Kidney epithelial cell (primary cell): ENCODE measurements at places on chromosomes 2 and 18. TPM values are rescaled to one million over a fixed set of nuclear protein-coding genes. Genes with fewer than 3 reads are reported as not detected.

GATA6 gene
- 2.5 TPM in 2 replicates for total RNA-seq

DNA sequence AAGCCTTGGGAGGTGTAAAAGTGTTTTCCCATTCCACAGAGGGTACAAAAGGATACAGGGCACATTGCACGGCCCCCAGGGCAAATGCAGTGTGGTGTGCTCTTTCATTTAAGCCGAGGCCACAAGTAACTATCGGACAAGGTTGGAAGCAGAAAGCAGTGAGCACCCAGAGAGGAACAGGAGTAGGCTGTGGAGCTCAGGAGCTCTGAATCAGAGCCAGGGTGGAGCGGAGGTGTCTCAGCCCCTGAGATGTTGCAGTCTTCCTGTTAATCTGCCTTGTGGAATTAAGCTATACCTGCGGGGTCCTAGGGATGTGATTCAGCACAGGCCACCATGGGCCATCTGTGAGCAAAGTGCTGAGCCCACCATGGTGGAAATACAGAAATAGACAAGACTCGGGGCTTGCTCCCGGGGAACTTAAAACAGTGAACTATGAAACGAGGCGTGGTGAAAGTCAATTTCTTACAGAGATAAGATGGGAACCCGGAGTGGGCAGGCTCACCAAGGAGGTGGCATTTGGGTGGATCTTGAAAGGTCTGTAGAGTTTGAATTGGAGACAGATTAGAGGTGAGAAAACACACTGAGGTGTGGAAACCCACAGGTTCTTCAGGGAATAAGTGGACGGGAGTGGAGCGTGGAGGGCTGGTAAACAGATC lies 44.0 kb downstream of the ASAP2 start:
- DNase-seq = no peak

ODC1 gene
- total RNA-seq = 354 and 394 TPM in 2 replicates

DNA sequence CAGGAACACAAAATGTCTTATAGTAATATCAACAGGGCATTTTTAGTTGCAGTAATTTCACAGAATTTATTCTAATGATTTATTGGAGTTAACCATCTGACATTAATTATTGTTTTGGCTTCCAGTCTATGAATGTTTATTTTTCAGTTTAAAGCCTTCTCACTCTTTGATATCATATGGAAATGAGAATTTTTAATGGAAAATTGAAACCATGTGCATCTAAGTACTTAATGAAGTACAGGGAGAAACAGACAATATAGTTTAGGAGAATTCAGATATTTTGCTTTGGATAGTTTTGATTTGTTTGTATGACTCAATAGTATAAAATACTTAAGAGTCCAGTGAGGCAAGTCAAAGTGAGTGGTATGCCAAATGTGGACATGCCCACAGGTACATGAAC lies 126.1 kb downstream of the OLA1 start:
- no peak for DNase-seq

DNA sequence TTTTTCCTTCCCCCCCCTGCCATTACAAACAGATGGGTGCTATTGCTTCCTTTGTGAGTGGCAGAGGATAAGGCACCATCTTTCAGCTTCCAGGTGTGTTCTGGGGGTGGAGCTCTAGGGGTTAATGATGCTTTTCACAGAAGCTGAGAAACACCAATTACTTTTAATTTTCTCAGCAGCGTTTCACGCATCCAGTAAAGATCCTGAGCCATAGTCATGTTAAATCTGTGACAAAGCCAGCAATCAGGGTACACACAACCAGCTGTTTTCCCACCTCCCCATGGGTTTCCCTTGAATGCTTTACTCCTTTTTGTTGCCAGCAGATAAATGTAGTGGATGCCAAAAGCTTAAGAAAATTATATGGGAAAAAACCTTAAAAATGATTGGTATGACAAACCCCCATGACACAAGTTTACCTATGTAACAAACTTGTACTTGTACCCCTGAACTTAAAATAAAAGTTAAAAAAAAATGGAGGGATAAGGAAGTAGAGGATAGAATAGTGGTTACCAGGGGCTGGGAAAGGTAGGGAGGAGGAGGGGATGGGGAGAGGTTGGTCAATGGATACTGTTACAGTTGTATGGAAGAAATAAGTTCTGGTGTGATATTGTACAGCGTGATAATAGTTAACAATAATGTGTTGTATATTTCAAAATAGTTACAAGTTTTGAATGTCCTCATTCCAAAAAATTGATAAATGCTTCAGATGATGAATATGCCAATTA lies 70.0 kb downstream of the ACOXL start:
- DNase-seq = no peak

- DNase-seq = no peak
Observed at GRCh38 chr18:857986-858385, 45.9 kb upstream of the YES1 start.

MYO7B gene
- total RNA-seq = 0.50 and 0.62 TPM in 2 replicates

GRCh38 chr2:108612153-108612513 lies 77.9 kb downstream of the LIMS1 start:
- peak; percentile 81 for DNase-seq

DNA sequence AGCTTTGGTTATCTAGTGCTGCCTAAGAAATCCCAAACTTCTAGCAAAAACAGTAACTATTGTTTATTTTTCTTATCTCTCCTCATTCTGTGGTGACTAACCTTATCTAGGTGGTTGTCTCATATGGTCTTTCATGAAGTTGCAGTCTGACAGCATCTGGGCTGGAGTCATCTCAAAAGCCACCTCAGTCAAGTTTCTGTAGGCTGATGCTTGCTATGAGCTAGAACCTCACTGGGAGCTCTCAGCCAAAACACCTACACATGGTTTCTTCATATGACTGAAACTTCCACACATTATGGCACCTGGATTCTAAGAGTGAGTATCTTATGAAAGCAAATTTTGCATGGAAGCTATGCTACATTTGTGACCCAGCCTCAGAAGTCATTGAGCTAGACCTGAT lies 596.4 kb upstream of the VRK2 start:
- no peak for DNase-seq

GRCh38 chr18:48959921-48960920 lies 9.5 kb upstream of the SMAD7 start:
- DNase-seq = no peak

CCDC74A gene
- 24.2 and 33.3 TPM in 2 replicates for total RNA-seq

GRCh38 chr2:25313711-25314513 lies 27.8 kb downstream of the DNMT3A start:
- no peak for DNase-seq

DNA sequence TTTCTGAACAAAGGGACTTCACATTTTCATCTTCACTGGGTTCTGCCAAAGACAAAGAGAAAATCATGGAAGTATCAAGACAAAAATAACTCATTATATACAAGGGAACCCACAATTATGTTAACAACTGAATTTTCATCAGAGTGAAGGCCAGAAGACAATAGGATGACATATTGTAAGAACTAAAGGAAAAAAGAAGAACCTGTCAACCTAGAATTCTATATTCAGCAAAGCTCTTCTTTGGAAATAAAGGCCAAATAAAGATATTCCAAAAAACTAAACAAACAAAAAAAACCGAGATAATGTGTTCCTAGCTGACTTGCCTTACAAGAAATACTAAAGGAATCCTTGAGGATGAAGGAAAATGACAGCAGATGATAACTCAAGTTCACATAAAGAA lies 10.3 kb upstream of the ZCCHC2 start:
- DNase-seq = no peak

DNA sequence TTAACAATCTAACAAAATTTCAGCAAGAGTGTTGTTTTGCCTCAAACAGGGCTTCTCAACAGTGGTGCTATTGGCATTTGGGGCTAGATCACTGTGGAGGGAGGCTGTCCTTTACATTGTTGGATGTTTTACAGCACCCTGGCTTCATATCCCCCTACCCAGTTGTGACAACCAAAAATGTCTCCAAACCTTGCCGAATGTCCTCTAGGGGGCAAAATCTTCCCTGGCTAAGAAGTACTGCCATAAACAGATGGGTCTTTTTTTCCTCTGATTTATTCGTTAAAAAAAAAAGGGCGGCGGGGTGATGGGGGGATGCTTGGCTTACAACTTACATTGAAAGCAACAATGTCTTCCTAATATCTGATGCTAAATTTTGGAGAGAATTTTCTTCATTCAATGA lies 207.6 kb upstream of the CCDC150 start:
- no peak for DNase-seq

DNA sequence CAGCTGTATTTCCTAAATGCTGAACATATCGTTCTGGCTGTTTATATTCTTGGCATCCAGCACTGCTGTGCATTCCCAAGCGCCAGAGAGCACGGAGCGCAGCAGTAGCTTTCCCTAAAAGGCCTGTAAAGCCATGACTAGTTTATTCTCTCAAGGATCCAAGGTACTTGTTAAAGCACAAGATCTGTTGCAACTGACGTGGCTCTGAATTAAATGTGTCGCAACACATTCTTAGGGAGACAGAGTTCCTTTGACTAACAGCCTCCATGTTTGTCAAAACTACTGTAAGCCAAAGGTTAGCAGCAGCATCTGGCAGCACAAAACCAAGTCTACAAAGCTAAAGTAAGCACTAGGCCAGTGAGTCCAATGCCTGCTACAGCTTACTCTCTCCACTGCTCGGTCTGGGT lies 188.6 kb upstream of the FN1 start:
- DNase-seq = no peak

DNA sequence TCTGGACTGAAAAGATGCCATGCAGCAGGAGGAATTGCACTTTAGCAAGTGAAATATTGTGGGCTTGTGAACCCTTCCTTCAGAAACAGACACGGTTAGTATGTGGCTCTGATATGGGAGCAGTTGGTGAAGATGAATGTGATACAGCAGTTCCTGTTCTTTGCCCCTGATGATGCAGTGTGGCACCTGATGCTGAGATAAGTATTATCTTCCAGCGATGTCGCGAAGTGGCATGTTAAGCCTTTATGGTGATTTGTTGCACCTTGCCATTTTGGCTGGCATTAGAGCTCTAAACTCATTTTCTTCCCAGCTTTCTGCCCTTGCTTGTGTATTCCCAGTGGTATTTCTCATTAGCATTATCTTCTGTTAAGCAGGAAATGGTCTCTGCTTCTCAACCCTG lies 441.6 kb upstream of the RAB12 start:
- DNase-seq = no peak

- DNase-seq = no peak
Observed at GRCh38 chr2:226733189-226733858, 66.3 kb downstream of the IRS1 start.

- no peak for DNase-seq
Observed at GRCh38 chr2:43047187-43047780, 179.1 kb downstream of the ZFP36L2 start.

DNA sequence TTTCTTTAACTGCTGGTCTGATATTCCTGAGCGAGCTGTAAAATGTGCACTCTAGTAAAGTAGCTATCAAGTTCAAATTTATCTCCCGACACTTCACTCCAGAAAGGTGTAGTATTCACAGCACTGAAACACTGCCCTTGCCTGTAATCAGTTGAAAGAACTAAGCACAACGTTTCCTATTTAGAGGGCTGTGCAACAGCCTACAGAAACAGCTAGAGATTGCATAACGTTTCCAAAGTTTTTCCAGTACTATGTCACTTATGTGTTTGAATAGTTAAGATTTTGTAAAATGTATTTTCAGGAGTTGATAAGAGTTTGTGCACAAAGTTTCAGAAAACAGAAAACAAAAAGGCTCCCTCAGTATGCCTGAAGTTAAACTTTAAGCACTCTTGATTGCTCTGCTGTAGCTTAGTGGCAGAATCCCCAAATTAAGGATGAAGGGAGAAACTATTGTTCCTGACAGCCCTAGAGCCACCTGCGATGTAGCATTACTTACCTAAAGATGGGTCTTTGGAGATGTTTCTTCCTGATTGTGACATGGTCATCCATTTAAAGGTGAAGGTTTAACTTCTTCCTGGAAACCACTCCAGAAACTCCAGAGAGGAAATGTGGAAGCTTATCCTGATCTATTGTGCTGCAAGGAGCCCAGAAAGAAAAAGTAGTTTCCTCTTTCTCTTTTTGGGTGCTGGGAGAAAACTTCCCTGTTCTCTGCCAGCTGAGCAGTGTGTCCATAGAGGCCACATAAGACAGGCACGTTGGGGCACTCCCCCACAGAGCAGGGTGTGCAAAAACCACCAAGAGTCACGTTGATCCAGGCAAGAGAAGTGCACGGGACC lies 536 bp downstream of the PDE1A start:
- no peak for DNase-seq

DNA sequence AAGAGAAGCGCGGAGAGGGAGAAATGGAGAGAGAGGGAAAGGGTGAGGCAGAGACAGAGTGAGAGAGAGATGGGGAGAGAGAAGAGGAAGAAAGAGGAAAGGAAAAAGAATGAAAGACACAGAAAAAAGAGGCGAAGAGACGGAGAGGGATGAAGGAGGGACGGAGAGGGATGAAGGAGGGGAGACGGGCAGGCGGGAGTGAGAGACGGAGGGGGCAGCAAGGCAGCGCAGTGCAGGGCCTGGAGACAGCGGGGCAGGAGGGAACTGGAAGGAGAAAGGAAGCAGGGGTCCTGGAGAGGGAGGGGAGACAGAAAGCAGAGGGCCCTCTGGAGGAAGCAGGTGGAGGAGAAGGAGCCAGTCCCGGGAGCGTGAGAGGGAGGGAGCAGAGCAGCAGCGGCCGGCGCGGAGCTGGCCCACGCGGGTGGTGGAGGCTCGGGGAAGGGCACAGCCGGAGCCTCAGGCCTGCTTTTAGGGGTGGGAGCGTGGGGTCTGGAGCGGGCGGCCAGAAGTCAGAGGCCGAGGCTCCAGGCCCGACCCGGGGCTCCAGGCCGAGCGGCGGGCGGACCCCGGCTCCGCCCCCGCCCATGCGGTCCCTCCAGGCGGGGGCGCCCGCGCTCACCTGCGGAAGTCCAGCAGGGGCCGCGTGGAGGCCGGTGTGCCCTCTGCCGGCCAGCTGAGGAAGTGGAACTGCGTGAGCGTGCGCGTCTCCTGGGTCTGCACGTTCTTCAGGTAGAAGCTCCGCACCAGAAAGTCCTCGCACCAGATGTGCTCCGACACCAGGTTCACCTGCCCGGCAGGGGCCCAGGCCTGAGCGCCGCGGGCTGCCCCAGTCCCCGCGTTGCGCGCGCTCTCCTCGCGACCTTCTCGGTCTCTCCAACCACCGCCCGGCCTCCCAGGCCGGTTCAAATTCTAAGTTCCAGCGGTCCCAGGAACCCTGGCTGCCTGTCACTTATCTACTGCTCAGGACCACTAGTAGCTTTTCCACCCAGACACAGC lies 14.5 kb downstream of the PTPRN start:
- DNase-seq = no peak

DNA sequence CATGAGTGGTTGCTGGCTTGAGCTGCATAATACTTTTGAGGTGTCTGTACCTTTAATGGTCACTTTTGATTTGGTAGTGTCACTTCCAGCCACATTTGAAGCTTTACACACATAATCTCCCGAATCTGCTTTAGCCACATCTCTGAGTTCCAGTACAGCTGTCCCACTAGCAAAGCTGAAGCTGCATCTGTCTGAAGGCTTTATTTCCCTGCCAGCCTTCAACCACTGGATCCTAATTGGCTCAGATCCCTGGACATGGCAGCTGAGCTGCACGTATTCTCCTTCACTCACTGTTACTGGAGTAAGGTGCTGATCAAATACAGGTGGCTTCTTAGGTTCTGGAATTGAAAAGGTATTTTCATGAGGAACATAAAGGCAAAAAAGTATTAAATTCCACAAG lies 99.7 kb downstream of the TTN start:
- DNase-seq = no peak

- DNase-seq = no peak
Observed at GRCh38 chr18:51490860-51491259, 293.4 kb upstream of the MEX3C start.

CHAC2 gene
- total RNA-seq = 6.4 and 7.2 TPM in 2 replicates
